ENCODE measurements at places on chromosomes 6 and 20. TPM values are rescaled to one million over a fixed set of nuclear protein-coding genes. Genes with fewer than 3 reads are reported as not detected.

Gene SLC52A3
- total RNA-seq, result not detected

Gene PNPLA1
- not detected for total RNA-seq

Gene MATN4
- 0.11 TPM for total RNA-seq

Gene PNLDC1
- not detected for total RNA-seq

Gene TGM2
- 221 TPM for total RNA-seq

Gene ID4
- total RNA-seq, result 15.8 TPM

Gene EPHA7
- total RNA-seq, result 1.00 TPM

Gene PI16
- 0.75 TPM for total RNA-seq

Gene LY6G6F
- not detected for total RNA-seq

Gene SEL1L2
- total RNA-seq, result not detected

Gene MOXD1
- 44.4 TPM for total RNA-seq

Gene PI3
- not detected for total RNA-seq

Gene RBCK1
- 114 TPM for total RNA-seq

Gene APOM
- 1.2 TPM for total RNA-seq

Gene GPSM3
- 0.87 TPM for total RNA-seq

Gene PRICKLE4
- total RNA-seq, result not detected

Gene LBP
- total RNA-seq, result not detected

Gene CGA
- not detected for total RNA-seq

Gene PFDN4
- 164 TPM for total RNA-seq

Gene PTCRA
- not detected for total RNA-seq

Gene PGC
- total RNA-seq, result not detected

Gene RAMACL
- 2.3 TPM for total RNA-seq

Gene GMPR
- 8.1 TPM for total RNA-seq

Gene SLC22A23
- 18.1 TPM for total RNA-seq

Gene PRPH2
- total RNA-seq, result 1.8 TPM

Gene RSPH3
- total RNA-seq, result 6.6 TPM

Gene EYA4
- 14.5 TPM for total RNA-seq

Gene BNIP5
- not detected for total RNA-seq

Gene ESF1
- 25.2 TPM for total RNA-seq

Gene PTGIS
- 58.2 TPM for total RNA-seq

Gene RBBP8NL
- not detected for total RNA-seq

Gene ADGB
- not detected for total RNA-seq

Gene PACSIN1
- total RNA-seq, result not detected

Gene B3GAT2
- under 0.01 TPM for total RNA-seq

Gene GGTLC1
- not detected for total RNA-seq

Gene DHX35
- total RNA-seq, result 15.2 TPM

Gene SPATA25
- 1.5 TPM for total RNA-seq

Gene SLC4A11
- 0.75 TPM for total RNA-seq

Gene SAPCD1
- 1.2 TPM for total RNA-seq

Gene SIM1
- total RNA-seq, result not detected

Gene CST5
- total RNA-seq, result not detected

Gene FILIP1
- total RNA-seq, result 0.62 TPM

Gene METTL24
- 0.50 TPM for total RNA-seq

Gene RIPPLY2
- total RNA-seq, result 0.87 TPM

Gene TTLL9
- total RNA-seq, result under 0.01 TPM

Gene ULBP3
- 9.9 TPM for total RNA-seq

Gene MDFI
- 1.2 TPM for total RNA-seq

Gene SLA2
- total RNA-seq, result not detected

Gene NHLRC1
- 2.7 TPM for total RNA-seq

Gene SNAI1
- total RNA-seq, result 0.11 TPM

Gene FOXA2
- total RNA-seq, result 1.00 TPM

Gene PROCR
- 67.1 TPM for total RNA-seq

Gene PLEKHG1
- total RNA-seq, result 1.3 TPM

Data from uterine smooth muscle cell (primary cell).